NCI-H1436 treated with DMSO at 0.1 percent for 48 hours (cell line): ENCODE measurements at places on chromosomes 7 and 10.

DNA sequence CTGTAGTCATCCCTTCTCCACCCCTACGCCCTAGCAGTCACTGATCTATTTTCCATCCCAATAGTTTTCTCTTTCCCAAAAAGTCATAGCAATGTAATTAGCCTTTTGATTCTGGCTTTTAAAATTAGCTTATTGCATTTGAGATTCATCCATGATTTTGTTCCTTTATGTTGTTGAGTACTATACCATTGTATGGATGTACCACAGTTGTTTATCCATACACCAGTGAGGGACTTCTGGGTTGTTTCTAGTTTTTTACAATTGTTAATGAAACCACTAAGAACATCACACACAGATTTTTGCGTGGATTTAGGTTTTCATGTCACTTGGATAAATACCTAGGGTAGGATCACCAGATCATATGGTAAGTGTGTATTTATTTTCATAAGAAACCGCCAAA, 16.1 kb downstream of the FHIP2A start:
- DNase-seq = no peak

DNA sequence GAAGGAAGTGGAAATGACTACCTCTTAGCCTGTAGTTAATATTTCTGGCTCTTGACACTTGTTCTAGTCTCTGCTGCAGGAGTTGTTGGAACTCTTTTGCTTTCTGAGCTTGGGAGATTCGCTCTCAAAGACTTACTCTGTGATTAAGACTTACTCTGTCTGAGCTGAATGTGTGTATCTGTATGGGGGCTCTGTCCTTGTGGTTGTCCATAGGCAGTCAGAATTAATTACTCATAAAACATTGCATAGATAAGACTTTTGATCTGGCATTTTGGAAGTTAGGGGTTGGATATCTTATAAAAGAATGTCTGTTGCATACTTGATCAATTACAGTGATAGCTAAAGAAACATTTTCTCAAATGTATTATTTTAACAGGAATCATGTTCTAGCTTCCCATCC, 199.2 kb upstream of the KIAA1217 start:
- DNase-seq = no peak

DNA sequence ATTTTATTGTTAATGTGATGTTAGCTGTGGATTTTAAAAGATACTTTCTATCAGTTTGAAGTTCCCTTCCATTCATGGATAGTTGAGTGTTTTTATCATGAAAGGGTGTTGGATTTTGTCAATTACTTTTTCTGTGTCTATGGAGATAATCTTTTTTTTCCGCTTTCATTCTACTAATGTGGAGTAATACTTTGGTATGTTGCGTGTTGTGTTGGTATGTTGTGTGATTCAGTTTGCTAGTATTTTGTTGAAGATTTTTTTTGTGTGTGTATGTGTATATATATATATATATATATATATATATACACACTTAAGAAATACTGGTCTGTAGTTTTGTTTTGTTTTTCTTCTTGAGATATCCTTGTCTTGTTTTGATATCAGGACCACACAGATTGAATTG, 100.3 kb downstream of the CCSER2 start:
- no peak for DNase-seq

DNA sequence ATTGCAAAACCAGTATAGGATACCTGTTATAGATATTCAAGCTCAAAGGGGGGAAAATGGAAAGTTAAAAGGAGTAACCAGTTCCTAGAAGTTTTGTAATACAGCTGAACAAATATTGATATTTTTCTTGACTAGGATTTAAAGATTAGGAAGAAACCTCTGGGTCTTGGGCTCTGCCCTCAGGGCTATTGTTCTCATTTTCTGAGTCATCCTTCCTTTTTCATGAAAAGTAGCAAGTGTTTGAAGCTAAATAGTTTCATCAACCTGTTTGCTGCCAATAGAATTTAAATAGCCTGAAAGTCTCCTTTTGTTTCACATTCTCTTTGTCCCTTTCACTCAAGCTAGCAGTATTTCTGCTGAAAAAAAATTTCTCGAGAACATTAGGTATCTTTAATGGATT, 1061.1 kb upstream of the GHITM start:
- no peak for DNase-seq

DNA sequence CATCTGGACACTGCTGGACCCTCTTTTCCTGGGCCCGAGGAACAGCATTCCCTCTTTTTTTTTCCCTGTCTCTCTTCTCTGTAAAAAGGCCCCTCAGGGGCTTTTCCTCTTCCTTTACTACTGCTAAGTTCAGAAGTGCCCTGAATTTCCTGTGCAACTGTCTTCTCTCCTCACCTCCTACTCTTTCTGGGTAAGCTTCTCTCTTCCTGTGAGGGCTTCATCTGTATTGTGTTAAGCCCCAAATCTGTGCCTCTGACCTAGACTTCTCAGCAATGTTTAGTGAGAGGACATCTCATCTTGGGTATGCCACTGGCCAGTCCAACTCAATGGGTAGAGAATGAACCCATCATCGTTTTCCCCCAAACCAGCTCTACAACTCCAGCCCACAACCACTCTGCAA, 174.2 kb downstream of the PTEN start:
- no peak for DNase-seq

- DNase-seq = no peak
Observed at GRCh38 chr7:84454174-84454959, 259.8 kb upstream of the SEMA3A start.
